ENCODE measurements at places on chromosomes 4 and X.

DNA sequence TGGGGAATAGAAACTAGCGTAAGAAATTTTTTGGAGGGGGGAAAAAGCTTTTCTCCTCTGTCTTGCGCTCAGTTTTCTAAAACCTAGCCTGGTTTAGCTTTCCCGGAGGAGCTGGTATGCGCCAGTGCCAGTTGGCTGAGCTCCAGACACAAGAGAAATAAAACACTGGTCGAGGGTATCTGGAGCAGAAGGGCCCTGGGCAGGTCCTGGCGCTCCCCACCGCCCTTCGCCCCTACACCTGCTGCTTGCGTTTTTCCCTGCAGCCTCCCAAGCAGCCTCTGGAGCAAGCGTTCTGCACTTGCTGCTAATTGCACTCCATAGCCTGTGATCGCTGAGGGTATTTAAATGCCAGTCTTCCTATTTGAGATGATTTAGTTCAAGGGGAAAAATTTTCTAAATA is 816 bp downstream of the EREG start:
- DNase-seq = no peak

DNA sequence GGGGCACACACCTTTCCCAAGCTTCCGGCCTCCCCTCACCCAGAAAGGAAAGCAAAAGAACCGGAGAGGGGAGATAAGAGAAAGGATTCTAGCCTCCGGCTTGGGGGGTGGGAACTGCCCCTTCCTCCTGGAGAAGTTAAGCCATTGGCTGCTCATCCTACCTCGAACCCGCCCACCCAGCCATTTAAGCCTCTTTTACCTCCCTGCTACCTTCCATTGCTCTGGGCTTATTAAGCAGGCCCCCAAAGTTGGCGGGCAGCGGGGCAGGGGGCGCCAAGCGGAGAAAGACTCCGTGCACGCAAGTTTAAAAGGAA is 2.3 kb downstream of the MAML3 start:
- no peak for DNase-seq

DNA sequence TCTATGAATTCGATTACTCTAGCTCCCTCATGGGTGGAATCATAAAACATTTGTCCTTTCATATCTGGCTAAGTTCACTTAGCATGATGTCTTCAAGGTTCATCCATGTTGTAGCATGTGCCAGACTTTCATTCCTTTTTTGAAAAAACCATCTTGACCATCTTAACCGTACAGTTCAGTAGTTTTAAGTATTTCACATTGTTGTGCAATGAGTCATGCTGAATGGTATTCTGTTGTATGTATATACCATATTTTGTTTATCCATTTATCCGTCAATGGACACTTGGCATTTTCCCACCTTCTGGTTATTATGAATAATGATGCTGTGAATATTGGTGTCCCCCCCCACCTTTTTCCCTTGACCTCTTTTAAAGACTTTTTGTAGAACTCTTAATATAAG is 72.4 kb upstream of the TLR2 start:
- no peak for DNase-seq

GRCh38 chrX:118761939-118762707 is 34.7 kb downstream of the IL13RA1 start:
- DNase-seq = no peak

DNA sequence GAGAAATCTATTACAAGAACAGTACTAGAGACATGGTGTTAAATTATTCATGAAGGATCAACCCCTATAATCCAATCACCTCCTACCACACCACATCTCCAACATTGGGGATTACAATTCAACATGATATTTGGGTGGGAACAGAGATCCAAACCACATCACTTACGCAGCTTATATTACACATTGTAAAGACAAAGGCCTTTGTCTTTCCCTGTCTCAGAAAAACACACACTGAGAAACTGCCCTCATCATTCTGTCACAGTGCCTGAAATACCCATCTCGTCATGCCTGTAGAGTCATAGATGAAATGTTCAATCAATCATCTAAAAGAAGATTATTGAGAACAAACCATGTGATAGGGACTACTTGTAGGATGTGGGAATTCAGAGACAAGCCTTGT is 558.8 kb upstream of the GRIA3 start:
- DNase-seq = no peak

GRCh38 chr4:8391972-8392371 is 48.6 kb downstream of the ACOX3 start:
- no peak for DNase-seq
